Inflammatory macrophage treated with lipopolysaccharide for 1 hour (primary cell): ENCODE measurements at places on chromosomes 7 and 10.
A peak's percentile ranks its signal among the peaks of the same experiment; 100 is the strongest.

- no peak for DNase-seq
These were observed 32.4 kb downstream of the KMT2E start for GRCh38 chr7:105046414-105046813.

- DNase-seq: no peak
These were observed 6.7 kb upstream of the PAXIP1 start for GRCh38 chr7:155009570-155010157.

- DNase-seq: no peak
These were observed 1096.8 kb downstream of the KCNMA1 start for GRCh38 chr10:76540786-76541185.

- DNase-seq: no peak
These were observed 100.1 kb downstream of the FOXL3 start for GRCh38 chr7:389911-390601.

- no peak for DNase-seq
These were observed 197.3 kb downstream of the MACC1 start for GRCh38 chr7:20019757-20020432.

GRCh38 chr7:64183126-64183742, 23.8 kb upstream of the ZNF735 start:
- no peak for DNase-seq

GRCh38 chr10:61845950-61846268, 55.6 kb upstream of the ARID5B start:
- DNase-seq: no peak

DNA sequence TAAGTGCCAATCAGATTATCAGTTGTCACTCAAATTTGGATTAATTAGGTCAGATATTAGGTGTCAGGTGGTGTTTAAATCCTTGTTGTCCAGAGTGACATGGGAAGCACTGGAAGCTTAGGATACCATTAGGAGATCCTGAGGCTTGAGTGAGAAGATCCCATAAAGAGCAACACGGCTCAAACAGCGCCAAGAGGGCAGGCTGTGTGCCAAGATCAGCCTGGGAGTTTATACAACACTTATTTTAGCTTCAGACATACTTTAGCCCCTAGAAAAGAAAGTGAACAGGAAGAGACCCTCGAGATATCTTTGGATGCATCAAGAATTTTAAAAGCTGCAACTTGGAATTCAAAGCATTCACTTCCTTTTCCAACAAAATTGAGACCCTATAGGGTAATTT, 14.2 kb upstream of the ACTA2 start:
- no peak for DNase-seq

DNA sequence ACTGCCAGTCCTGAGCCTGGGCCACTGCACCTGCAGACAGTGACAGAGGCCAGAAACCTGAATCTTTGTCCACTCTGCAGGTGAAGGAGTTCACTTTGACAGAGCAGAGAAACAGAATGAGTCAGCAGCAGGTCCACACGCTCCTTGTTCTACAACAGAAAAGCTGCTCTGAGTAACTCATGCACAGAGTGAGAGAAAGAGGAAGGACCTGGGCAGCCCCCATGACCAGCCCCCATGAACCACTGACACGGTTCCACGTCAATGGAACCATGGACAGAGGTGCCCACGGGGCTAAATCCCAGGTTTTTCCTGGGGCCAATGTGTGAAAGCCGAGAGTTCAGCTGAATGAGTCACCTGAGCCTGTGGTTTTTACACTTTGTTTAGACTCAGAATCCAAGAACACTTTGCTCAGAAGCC, 40.8 kb upstream of the CTBP2 start:
- no peak for DNase-seq

GRCh38 chr7:39574673-39575349, 8.6 kb downstream of the YAE1 start:
- no peak for DNase-seq

- no peak for DNase-seq
These were observed 320.3 kb downstream of the CCDC3 start for GRCh38 chr10:12681252-12681651.

DNA sequence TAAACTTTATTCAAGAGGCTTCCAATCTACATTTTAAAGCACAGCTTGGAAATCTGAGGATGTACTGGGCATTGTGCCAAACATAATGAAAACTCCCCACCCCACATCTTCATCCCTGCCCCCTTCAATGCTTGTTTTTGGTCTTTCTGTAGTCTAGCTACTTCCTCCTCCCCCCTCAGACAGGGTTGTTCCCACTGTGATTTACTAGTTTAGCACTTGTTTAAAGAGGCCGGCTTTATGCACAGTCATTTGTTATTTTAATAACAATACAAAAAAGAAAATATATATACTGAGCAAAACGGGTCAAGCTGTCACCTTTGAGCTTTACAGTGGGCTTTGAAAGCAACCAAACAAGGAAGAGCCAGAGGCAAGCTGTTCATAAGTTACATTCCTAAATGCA, 132.6 kb downstream of the CHRM2 start:
- DNase-seq: no peak

DNA sequence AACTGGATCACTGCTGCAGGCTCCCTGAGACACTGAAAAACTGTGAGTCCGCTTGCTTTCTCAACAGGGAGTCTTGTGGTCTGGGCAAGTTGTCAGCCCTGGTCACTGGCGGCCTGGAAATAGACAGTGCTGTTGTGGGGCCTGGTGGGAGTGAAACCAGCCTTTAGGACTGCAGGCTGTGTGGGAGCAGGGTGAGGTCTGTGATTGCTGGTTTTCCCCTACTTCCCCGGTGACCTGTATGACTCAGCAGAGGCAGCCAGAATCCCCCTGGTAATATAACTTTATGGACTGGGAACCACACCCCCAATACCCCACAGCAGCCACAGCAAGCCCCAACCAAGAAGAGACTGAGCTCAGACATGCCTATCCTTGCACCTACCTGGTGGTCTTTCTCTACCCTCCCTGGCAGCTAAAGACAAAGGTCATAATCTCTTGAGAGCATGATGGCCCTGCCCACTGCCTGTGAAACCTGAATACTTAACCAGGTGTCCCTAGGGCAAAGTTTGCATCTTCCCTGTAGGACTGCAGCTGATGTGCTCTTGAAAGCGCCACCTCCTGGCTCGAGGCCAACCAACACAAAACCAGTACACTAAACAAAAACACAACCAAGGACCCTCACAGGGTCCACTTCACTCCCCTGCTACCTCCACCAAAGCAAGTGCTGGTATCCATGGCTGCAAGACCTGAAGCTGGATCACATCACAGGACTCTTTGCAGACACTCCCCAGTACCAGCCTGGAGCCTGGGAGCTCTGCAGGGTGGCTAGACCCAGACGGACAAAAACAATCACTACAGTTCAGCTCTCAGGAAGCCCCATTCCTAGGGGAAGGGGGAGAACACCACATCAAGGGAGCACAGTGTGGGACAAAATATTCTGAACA, 7.2 kb upstream of the ADAM22 start:
- DNase-seq: peak; percentile 90

DNA sequence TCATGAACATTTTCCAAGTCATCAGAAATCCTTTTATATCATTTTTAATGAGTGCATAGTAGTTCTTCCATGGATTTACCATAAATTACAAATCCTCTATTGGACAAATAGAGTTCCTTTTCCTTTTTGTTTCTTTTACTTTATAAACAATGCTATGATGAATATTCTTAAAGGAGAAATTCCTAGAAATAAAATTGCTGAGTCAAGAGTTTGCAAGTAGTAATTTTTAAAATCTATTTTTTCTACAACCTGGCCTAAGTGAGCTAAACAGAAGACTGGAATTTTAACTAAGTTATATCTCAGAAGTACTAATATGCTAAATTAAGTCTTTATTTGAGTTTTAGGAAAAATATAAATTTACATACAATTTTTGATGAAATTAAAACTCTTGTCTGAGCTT, 38.8 kb downstream of the PLEKHA1 start:
- no peak for DNase-seq

DNA sequence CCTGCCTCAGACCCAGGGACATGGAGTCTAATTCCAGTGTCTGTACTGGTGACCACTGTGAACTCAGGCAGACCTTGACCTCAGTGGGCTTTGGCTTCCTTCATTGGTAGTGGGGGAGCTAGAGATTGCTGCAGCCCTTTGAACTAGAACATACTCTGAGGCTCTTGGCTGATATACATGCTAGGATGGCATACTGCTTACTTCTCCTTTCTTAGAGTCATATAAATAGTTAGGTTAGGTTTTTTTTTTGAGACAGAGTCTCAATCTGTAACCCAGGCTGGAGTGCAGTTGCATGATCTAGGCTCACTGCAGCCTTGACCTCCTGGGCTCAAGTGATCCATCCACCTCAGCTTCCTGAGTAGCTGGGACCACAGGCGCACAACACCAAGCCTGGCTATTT, 49.7 kb downstream of the TMEM178B start:
- DNase-seq: no peak

- peak; percentile 59 for DNase-seq
These were observed 23.7 kb downstream of the RTKN2 start for GRCh38 chr10:62244785-62245467.

DNA sequence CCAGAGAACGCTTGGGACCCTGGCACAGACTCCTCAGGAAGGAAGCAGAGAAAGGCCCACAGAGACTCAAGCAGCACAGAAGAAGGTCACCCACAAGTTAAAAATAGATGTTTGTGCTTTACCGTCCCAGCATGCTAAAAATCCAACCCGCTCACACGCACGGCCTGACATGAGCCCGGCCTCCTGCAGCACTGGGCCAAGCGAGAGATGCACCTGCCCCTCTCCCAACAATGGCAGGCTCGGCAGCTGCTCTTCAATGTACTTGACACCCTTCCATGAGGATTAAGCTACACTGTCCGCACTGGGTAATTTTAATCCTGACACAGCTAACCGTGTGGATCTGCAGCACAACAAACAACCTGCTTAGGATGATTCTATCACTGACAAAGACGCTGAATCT, 9.3 kb downstream of the DIP2C start:
- DNase-seq: no peak

GRCh38 chr10:14476641-14477407, 146.1 kb upstream of the FRMD4A start:
- DNase-seq: no peak

- DNase-seq: no peak
These were observed 33.1 kb downstream of the PRSS2 start for GRCh38 chr7:142803901-142804300.

DNA sequence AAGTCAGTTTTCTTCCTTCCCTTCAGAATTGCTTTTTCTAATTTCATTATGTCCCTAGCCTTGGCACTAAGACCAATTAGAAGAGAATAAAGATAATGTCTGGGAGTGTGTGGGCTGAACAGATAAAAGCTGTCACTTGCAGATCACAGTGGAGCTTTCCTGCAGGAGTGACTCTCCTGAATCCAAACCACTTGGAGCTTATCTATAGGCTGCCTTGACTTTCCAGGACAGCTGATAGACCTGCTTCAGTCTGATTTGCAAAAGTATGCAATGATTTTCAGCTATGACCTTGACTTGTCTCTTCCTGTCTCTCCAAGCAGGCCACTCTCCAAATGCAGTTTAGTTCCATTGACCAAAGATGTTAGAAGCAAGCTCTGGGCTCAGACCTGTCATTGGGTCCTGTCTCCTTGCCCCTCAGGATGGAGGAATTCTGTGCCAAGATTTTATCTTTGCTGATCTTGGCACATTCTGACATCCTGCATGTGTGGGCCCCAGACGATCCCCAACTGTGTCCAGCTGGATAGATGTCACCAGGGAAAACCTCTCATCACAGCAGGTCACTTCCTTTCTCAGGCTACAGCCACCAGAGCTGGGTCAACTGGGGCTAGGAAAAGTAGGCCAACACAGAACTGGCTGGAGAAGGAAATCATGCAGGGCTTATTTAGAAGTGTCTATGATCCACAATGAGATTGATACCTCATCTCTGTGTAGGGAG, 120.9 kb upstream of the ZNF438 start:
- no peak for DNase-seq

DNA sequence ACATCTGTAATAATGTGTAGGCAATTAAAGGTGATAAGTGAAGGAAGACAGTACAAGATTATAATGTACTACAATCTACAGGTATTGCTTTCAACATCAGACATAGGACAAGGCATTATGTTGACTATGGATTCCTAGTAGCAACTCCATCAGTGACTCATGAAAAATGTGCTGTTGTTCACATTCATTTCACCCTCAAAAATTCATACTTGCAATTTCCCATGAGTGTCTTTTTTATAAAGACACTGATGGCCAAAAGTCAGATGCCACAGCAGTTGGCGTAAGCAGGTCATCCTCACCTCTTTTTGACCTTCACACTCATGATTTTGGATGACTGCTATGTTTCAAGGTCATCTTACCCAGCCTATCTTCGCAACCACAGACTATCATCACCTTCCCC, 100.0 kb upstream of the AMPH start:
- DNase-seq: no peak

DNA sequence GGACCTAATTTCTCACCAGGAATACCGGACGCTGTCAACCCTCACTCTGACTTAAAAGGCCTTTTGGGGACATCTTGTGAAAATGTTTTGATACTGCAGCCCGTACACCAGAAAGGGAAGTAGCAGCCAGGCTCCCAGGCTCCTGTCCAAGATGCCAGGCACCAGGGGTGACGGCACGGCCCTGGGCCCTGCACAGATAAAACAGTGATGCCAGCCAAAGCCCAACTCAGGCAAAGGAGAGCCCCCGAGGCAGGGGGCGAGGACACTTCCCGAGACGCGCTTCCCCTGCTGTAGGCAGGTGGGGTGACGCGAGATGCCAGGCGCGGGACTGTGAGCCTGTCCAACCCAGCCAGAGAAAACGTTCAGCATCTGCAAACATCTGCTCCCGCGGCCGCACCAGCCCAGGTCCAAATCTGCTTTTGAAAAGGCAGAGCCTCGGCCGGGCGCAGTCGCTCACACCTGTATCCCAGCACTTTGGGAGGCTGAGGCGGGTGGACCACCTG, 15.7 kb downstream of the ZFAND2A start:
- peak; percentile 60 for DNase-seq

- DNase-seq: no peak
These were observed 185.0 kb downstream of the ELFN1 start for GRCh38 chr7:1854866-1855724.

DNA sequence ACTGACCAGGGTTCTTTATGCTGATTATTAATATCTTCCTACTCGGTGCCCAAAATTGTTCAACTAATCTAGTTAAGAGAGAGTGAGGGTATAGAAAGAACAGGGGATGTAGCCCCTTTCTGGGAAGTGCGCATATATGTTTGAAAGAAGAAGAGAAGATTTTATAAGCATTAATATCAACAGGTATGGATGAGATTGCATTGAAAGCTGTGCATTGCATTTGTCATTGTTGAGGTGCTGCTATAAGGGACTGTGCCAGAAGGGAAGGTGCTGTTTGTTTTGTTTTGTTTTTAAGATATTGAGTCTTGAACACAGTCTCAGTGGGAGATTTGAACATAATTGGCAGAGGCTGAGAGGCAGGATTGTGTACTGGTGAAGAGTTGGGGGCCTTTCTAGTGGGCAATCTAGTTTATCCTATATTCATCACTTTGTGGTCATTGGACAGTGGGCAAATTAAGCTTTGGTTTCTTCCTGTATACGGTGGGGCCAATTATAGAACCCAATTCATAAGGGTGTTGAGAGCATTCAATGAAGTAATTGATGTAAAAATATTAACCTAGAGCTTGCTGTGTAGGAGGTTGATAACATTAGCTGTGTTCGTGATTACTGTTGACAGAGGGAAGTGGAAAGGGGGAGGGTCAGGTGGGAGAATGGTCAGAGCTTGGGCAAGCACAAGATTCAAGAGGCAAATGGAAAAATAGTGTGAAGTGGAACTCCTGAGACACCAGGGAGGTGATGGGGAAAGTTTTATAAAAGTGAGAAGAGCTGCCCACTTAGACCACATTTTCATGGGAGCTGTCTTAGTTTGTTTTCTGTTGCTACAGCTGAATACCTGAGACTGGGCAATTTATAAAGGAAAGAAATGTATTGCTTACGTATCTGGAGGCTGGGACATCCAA, 19.9 kb upstream of the PCGF5 start:
- DNase-seq: no peak
